CD4-positive, CD25-positive, alpha-beta regulatory T cell (primary cell): ENCODE measurements at places on chromosomes 2 and 18. TPM values are rescaled to one million over a fixed set of nuclear protein-coding genes. Genes with fewer than 3 reads are reported as not detected.

DNA sequence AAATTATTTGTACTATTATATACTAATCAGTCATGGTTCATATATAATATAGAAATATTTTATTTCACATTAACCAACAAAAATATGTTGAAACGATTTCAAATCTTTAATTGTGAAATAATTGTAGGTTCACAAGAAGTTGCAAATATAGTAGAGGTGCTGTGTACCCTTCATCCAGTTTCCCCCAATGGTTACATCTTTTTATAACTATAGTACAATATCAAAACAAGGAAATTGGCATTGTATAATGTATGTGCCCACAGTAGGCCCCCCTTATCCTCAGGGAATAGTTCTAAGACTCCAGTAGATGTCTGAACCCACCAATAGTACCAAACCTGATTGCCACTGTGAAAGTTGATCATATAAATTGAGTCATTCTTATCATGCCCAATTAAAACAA is 7.4 kb upstream of the CYB5A start:
- no peak overlapping the region for H3K27ac ChIP-seq
- no peaks in the 10 kb centered on the region for H3K36me3 ChIP-seq
- no peak overlapping the region for H3K4me3 ChIP-seq

- no peaks in the 10 kb centered on the region for H3K36me3 ChIP-seq
- no peak for DNase-seq
- H3K4me3 ChIP-seq, result no peak overlapping the region
Observed at GRCh38 chr2:174022431-174022830, 57.3 kb upstream of the SP3 start.

- H3K36me3 ChIP-seq, result no peaks in the 10 kb centered on the region
- H3K27ac ChIP-seq, result no peak overlapping the region
Observed at GRCh38 chr2:223041527-223042109, 10.4 kb upstream of the KCNE4 start.

- DNase-seq, result no peak
- H3K4me3 ChIP-seq, result no peak overlapping the region
- H3K27me3 ChIP-seq, result no peaks in the 10 kb centered on the region
- no peaks in the 10 kb centered on the region for H3K36me3 ChIP-seq
Observed at GRCh38 chr2:210559182-210559581, 2.8 kb downstream of the CPS1 start.

DNA sequence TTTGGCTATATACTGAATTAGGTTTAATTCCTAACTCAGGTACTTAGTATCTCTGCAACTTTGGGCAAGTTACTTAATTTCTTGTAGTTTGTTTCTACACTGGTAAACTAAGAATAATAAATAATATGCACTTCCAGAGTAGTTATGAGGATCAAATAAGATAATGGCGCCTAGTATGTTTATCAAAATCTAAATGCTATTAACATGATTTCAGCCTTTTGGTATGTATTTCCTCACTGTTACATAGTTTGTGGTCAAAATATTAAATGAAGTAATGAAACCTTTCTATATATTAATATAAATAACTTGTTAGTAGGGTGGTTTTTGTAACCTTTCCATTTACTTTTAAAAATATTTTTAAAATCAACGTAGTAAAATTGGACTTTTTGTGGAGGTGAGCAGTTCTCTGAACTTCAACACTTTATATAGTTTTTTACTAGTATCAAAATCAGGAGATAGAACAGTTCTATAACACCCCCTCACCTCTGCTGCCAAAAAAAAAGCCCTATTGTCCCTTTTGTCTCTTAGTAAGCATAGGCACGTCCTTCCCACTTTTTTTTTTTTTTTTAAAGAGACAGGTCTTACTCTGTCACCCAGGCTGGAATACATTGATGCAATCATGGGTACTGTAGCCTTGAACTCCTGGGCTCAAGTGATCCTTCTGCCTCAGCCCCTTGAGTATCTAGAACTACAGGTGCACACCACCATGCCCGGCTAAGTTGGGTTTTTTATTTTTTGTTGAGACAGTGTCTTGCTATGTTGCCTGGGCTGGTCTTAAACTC is 44.8 kb downstream of the RAB3GAP1 start:
- H3K27me3 ChIP-seq, result no peaks in the 10 kb centered on the region
- H3K4me3 ChIP-seq, result no peak overlapping the region
- no peak overlapping the region for H3K27ac ChIP-seq
- no peak for DNase-seq

DNA sequence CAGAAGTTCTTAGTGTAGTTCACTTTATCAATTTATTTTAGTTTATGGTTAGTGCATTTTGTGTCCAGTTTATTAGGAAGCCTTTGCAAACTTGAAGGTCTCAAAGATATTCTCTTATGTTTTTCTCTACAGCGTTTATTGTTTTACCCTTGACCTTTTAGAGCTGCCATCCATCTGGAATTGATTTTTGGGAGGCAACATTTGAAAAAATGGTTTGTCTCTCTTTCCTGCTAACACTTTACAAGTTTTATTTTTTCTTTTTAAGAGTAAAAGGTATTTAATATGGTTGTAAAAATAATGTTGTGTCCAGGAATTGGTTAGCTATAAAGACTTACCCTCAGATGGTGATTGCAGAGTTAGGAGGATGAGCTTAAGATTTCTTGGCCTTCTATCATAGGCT is 14.0 kb downstream of the GORASP2 start:
- no peaks in the 10 kb centered on the region for H3K27me3 ChIP-seq
- H3K4me3 ChIP-seq, result no peak overlapping the region
- H3K27ac ChIP-seq, result no peak overlapping the region

- H3K36me3 ChIP-seq, result no peaks in the 10 kb centered on the region
- peak within 1 kb of the TSS; percentile 87 for H3K27ac ChIP-seq
Observed at GRCh38 chr2:201643216-201643890, at the start of gene TMEM237. Gene TMEM237 (minus strand): TSS chr2:201643503. CDS start chr2:201643400, 103 bp downstream.

GRCh38 chr2:1132328-1132969 is 181.8 kb downstream of the SNTG2 start:
- H3K36me3 ChIP-seq, result no peaks in the 10 kb centered on the region
- H3K27ac ChIP-seq, result no peak overlapping the region
- no peaks in the 10 kb centered on the region for H3K4me1 ChIP-seq
- no peak overlapping the region for H3K4me3 ChIP-seq
- no peaks in the 10 kb centered on the region for H3K27me3 ChIP-seq

- no peak overlapping the region for H3K27ac ChIP-seq
- no peak for DNase-seq
- no peaks in the 10 kb centered on the region for H3K4me1 ChIP-seq
Observed at GRCh38 chr18:55300936-55301531, 287.0 kb downstream of the TCF4 start.

GRCh38 chr2:3986530-3987258 is 283.3 kb downstream of the DCDC2C start:
- no peaks in the 10 kb centered on the region for H3K27me3 ChIP-seq
- no peak overlapping the region for H3K27ac ChIP-seq
- no peak overlapping the region for H3K4me3 ChIP-seq
- no peak for DNase-seq
- H3K36me3 ChIP-seq, result no peaks in the 10 kb centered on the region

DNA sequence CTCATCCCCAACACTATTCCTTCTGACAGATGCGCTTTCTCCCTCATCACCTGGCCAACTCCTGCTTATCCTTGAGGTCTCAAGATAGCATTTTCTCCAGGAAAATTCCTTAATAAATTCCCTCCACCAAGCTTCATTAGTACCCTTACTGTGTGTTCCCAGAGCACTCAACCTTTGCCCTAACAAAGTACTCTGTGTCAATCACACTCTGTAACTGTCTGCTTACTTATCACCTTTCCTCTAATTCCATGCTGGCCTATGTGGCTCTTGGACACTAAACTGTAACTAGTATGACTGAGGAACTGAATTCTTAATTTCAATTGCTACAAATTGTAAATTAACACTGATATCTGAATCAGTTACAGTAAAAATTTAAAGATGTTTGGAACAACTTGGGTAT is 17.9 kb upstream of the NEUROD1 start:
- H3K4me1 ChIP-seq, result no peaks in the 10 kb centered on the region
- no peak for DNase-seq
- H3K27me3 ChIP-seq, result no peaks in the 10 kb centered on the region
- no peak overlapping the region for H3K4me3 ChIP-seq
- H3K27ac ChIP-seq, result no peak overlapping the region
- no peaks in the 10 kb centered on the region for H3K36me3 ChIP-seq

DNA sequence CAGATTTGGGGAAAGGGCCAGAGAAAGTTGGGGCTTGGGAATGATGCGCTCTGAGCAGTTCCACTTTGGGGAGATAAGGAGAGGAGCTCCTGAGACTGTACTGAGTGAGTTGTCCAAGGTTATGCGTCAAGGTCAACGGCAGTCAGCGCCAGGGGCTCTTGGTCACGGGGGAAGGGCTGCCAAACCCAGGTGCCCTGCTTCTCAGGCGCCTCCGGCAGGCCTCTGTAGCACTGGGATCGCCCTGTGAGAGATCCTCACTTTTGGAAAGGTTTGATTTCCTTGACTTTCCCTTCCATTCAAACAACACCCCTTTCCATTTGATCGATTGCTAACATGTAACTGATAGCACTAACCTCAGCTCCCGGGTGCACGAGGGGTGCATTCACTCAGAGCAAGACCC is 136.5 kb upstream of the SOX11 start:
- no peak for DNase-seq
- H3K36me3 ChIP-seq, result no peaks in the 10 kb centered on the region
- no peak overlapping the region for H3K4me3 ChIP-seq
- no peaks in the 10 kb centered on the region for H3K27me3 ChIP-seq
- no peak overlapping the region for H3K27ac ChIP-seq

- no peaks in the 10 kb centered on the region for H3K36me3 ChIP-seq
- H3K27ac ChIP-seq, result no peak overlapping the region
- no peak for DNase-seq
- no peak overlapping the region for H3K4me3 ChIP-seq
Observed at GRCh38 chr18:75810961-75811551, 383.6 kb upstream of the SMIM21 start.

- no peaks in the 10 kb centered on the region for H3K36me3 ChIP-seq
- H3K27ac ChIP-seq, result no peak overlapping the region
- peaks cover 24% of the 10 kb centered on the region for H3K4me1 ChIP-seq
- peaks cover 9% of the 10 kb centered on the region for H3K27me3 ChIP-seq
Observed at GRCh38 chr18:58046093-58046793, 2.2 kb downstream of the NEDD4L start.

- DNase-seq, result peak; percentile 51
- no peak overlapping the region for H3K27ac ChIP-seq
- H3K36me3 ChIP-seq, result no peaks in the 10 kb centered on the region
- H3K4me1 ChIP-seq, result peaks cover 7% of the 10 kb centered on the region
- H3K4me3 ChIP-seq, result no peak overlapping the region
Observed at GRCh38 chr2:27249891-27250651, 12.8 kb downstream of the SLC30A3 start.

DNA sequence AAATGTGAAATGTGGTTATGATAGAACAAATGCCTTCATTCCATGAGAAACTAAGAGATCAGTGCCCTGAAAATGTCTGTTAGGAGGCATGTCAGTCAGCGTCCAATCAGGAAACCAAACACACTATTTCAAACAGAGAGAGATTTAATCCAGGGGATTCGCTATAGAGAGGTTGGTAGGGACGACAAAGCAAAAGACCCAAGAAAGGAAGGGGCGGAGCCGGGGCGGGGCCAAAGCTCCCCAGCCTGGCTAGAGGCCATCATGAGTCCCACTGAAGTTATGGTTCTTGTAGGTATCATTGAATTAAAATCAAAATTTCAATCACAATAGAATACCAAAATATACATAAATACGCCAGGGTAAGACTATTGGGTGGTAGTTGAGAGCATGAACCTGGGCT is 32.9 kb upstream of the RNF149 start:
- peak overlapping the region; percentile 40 for H3K4me3 ChIP-seq
- H3K36me3 ChIP-seq, result no peaks in the 10 kb centered on the region
- H3K27me3 ChIP-seq, result no peaks in the 10 kb centered on the region
- H3K4me1 ChIP-seq, result peaks cover 13% of the 10 kb centered on the region
- DNase-seq, result peak; percentile 61

GAD1 gene
- not detected for total RNA-seq

RTP5 gene
- total RNA-seq, result 0.44 TPM

GPR75 gene
- 5.1 TPM for total RNA-seq

KIF5C gene
- 7.7 TPM for total RNA-seq

TSPYL6 gene
- total RNA-seq, result not detected
